Globus pallidus (tissue), 1 donor: ENCODE measurements at places on chromosomes 12 and 14.

DNA sequence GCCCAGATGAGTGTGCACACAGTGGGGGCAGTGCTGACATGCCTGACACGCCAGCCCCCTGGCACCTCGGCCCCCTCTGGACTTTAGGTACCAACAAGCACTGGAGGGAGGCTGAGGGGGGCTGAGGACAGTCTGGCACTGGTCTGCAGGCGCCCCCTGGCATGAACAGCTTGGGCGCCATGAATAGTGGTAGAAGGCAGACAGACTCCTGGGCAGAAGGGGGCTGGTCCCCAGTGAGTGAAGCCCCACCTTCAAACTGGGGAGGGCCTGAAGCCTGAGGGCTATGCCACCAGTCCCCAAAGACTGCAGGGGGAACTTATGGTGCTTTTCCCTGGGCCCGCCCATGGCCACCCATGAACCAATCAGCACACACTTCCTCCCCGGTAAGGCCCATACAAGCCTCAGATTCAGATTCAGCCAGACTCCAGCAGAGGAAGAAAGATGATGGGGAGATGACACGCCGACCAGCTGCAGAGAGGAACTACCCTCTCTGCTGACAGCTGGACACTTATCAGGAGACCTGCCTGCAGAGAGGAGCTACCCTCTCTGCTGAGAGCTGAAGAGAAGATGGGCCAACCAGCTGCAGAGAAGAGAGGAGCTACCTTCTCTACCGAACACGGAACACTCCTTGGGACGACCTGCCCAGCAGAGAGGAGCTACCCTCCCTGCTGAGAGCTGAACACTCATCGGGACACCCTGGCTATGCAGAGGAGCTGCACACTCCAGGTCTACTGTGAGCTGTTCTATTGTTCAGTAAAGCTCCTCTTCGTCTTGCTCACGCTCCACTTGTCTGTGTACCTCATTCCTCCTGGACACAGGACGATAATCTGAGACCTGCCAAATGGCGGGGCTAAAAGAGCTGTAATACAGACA is 324.5 kb downstream of the PCNX1 start:
- no peak for DNase-seq

- no peak for DNase-seq
Observed at GRCh38 chr12:68621472-68622081, 10.9 kb downstream of the RAP1B start.

DNA sequence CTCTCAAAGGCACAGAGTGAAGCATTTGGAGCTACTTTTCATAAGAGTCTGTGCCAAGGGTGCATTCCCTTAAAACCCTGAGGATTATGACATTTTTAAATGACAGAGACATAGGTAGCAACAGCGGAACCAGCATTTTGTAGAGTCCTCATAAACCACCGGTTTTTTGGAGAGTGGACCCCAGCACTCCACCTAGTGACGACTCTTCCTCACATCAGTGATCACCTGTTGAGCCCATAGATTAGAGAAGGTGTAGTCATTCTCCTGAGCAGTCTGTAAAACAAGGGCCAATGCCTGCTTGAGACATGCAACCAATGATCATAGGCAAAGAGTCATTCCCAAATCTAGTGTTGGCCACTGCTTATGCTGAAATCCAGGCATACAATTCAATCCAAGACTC is 399.1 kb downstream of the GXYLT1 start:
- DNase-seq, result no peak

DNA sequence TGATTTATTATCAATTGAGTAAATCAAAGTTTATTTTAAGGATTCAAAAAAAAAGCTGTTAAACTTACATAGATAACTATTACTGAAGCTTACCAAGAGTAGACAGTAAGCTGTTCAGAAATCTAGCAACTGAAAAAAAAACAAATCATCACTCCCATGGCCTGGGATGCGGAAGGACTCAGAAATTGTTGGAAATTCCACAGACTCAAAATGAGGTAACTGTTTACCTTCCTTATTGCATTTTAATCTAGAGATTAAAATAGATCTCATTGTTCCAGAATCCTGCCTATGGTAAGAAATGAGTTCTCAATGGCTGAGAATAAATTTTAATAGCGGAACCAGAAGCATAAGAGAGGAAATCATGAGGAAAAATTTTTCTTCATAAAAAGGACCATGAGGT is 87.2 kb downstream of the PPM1H start:
- no peak for DNase-seq

DNA sequence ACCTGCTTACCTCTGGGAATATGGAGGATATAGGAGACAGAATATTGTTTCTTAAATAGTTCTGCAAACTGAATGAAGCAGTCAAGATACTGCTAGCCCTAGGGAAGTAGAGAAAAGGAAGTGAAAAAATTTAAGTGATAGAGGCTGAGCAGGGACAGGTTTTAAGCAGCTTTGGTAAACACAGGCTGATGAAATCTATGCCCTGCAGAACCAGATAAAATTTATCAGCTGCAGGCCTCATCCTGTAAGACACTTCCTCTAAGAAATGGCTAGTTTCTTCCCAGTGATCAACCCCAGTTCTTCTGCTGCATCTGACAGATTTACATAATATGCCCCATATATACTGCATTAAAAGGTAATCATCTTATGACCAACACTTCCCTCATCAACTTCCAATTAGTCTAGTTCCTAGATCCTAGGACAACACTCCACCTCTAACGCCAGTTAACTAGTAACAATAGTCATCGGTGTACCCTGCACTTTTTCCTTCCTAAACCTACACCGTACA is 1.3 kb upstream of the ESYT1 start:
- no peak for DNase-seq

DNA sequence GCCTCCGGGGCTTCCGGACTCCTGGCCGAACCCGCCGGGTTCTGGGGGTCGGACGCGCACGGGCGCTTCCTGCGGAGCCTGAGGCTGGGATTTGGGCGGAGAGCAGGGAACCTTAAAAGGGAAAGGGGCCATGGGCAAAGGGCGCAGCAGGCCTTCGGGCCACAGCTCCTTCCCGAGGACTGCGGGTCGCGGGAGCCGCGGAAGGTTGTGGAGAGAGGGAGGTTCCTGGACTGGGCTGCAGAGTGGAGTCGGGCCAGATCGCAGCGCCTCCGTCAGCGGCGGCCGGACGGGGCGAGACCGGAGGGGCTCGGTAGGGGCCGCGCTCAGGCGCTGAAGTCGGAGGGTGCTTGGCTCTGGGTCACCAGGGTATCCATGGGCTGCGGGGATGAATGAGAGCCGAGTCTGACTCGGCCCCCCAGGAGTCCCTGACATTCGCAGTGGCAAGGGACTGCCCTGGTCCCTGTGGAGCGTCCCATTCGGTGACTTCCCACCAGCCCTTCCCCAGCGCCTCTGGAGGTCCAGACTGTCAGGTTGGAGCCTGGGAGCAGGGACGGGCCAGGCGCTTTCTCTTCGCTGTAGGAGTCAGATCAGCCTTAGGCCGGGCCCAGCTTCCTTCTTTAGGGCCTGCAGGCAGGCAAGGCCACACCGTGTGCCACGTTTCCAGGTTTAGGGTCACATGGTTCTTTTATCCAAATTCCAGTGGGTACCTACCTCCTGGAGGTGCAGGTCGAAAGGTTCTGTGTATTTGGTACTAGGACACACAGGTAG is 938 bp upstream of the SLC25A29 start:
- DNase-seq, result no peak

DNA sequence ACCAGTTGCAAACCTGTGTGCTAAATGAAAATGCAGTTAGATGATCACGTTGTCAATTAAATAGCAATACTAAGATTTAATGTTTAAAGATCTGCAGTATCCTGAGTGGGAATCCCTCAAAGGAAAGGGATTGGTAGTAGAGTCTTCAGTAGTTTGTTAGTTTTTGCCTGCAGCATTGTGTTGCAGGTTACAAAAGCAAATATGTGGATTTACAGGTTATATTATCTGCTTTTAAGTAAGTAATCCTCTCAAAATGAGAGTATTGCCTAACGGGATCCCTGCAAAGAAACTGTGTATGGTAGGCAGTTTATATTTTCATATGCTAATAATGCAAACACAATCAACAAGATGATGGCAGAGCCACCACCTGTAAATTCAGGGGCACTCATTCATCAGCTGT is 72.2 kb upstream of the OSBPL8 start:
- DNase-seq, result no peak

- DNase-seq, result no peak
Observed at GRCh38 chr14:49895480-49895879, 2.6 kb downstream of the ARF6 start.

DNA sequence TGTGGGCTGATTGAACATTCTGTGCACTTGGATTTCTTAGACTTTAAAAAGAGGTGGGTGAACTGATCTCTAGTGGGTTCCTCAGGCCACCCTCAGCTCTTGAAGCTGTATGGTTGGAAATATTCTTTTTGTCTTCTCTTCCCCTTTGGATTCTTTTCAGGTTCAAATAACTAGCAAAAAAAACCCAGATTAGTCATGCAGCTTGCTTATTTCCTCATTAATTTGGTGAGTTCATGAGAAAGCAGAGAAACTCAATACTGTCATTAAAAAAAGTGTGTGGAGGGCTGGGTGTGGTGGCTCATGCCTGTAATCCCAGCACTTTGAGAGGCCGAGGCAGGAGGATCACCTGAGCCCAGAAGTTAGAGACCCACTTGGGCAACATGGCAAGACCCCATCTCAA is 183.4 kb downstream of the ESR2 start:
- DNase-seq, result no peak

- no peak for DNase-seq
Observed at GRCh38 chr12:82648259-82648909, 38.3 kb upstream of the TMTC2 start.

GRCh38 chr14:50299585-50299984 is 12.4 kb downstream of the L2HGDH start:
- DNase-seq, result no peak
